A549 treated with DMSO at 1 μM for 4 hours (cell line): ENCODE measurements at places on chromosomes 1 and 21. TPM values are rescaled to one million over a fixed set of nuclear protein-coding genes. Genes with fewer than 3 reads are reported as not detected.

Gene FBXO42
- 9.0 to 10.3 TPM (median 9.2 TPM) in 5 replicates for total RNA-seq

Gene AADACL4
- not detected in 5 replicates for total RNA-seq

Gene RSPH1
- 0.45 to 0.94 TPM (median 0.67 TPM) in 5 replicates for total RNA-seq

Gene IVL
- total RNA-seq = 0.04 to 0.07 TPM in 2 of 5 replicates, not detected in the others

Gene GJA4
- total RNA-seq = not detected in 5 replicates

Gene VN1R5
- total RNA-seq = not detected in 5 replicates

Gene SPATA17
- 2.1 to 3.7 TPM (median 2.6 TPM) in 5 replicates for total RNA-seq

Gene ST6GALNAC5
- total RNA-seq = not detected in 5 replicates

Gene AUNIP
- 6.0 to 8.5 TPM (median 6.3 TPM) in 5 replicates for total RNA-seq

Gene APOBEC4
- total RNA-seq = not detected in 5 replicates

Gene PTPN22
- not detected in 5 replicates for total RNA-seq

Gene KRTAP21-2
- total RNA-seq = not detected in 5 replicates

Gene AMPD1
- total RNA-seq = not detected in 5 replicates

Gene LCE1E
- total RNA-seq = 0.08 TPM in 1 of 5 replicates, not detected in the others

Gene RPE65
- not detected in 5 replicates for total RNA-seq

Gene RGS2
- total RNA-seq = 16.5 to 24.1 TPM (median 20.0 TPM) in 5 replicates

Gene MIS18A
- total RNA-seq = 14.2 to 18.1 TPM (median 16.8 TPM) in 5 replicates

Gene ASPM
- 19.9 to 30.2 TPM (median 28.2 TPM) in 5 replicates for total RNA-seq

Gene ATP8B2
- 25.7 to 37.6 TPM (median 31.0 TPM) in 5 replicates for total RNA-seq

Gene CD53
- total RNA-seq = not detected in 5 replicates

Gene FASLG
- total RNA-seq = 0.12 TPM in 1 of 5 replicates, not detected in the others

Gene LDLRAD1
- total RNA-seq = not detected in 5 replicates

Gene GBP5
- total RNA-seq = 0.02 to 0.10 TPM (median 0.03 TPM) in 3 of 5 replicates, not detected in the others

Gene TSPAN1
- total RNA-seq = 1.8 to 2.7 TPM (median 2.3 TPM) in 5 replicates

Gene A3GALT2
- not detected in 5 replicates for total RNA-seq

Gene RAP1GAP
- total RNA-seq = 9.9 to 13.8 TPM (median 12.8 TPM) in 5 replicates

Gene CNKSR1
- total RNA-seq = 0.21 to 0.76 TPM (median 0.29 TPM) in 5 replicates

Gene ATP1A4
- not detected in 5 replicates for total RNA-seq

Gene SLC16A4
- total RNA-seq = 30.9 to 43.6 TPM (median 40.3 TPM) in 5 replicates

Gene BOLA1
- total RNA-seq = 14.1 to 26.8 TPM (median 24.1 TPM) in 5 replicates

Gene CFHR5
- not detected in 5 replicates for total RNA-seq

Gene C1orf53
- 6.2 to 7.7 TPM (median 6.3 TPM) in 5 replicates for total RNA-seq

Gene SIPA1L2
- 8.2 to 9.5 TPM (median 9.3 TPM) in 5 replicates for total RNA-seq

Gene HES3
- 0.15 TPM in 1 of 5 replicates, not detected in the others for total RNA-seq

Gene CELA2A
- not detected in 5 replicates for total RNA-seq

Gene MYOG
- total RNA-seq = not detected in 5 replicates

Gene KCNA3
- not detected in 5 replicates for total RNA-seq

Gene PSRC1
- 18.6 to 25.2 TPM (median 24.6 TPM) in 5 replicates for total RNA-seq

Gene NTMT2
- not detected in 5 replicates for total RNA-seq

Gene CLCA1
- total RNA-seq = not detected in 5 replicates

Gene ANGEL2
- total RNA-seq = 16.5 to 21.2 TPM (median 18.6 TPM) in 5 replicates

Gene HSD3B2
- not detected in 5 replicates for total RNA-seq

Gene ENAH
- 75.4 to 108 TPM (median 95.6 TPM) in 5 replicates for total RNA-seq

Gene THEMIS2
- 0.40 to 1.7 TPM (median 0.83 TPM) in 5 replicates for total RNA-seq

Gene PAX7
- 0.38 to 0.56 TPM (median 0.42 TPM) in 5 replicates for total RNA-seq

Gene PLA2G2F
- total RNA-seq = not detected in 5 replicates

Gene KCNJ15
- 0.09 to 0.30 TPM (median 0.19 TPM) in 5 replicates for total RNA-seq

Gene FNDC5
- 0.38 to 0.75 TPM (median 0.53 TPM) in 5 replicates for total RNA-seq

Gene SLC27A3
- 1.1 to 2.0 TPM (median 1.4 TPM) in 5 replicates for total RNA-seq

Gene FAM163A
- total RNA-seq = 0.02 TPM in 1 of 5 replicates, not detected in the others

Gene BRINP2
- 0.06 to 0.20 TPM (median 0.09 TPM) in 5 replicates for total RNA-seq
